ENCODE measurements at places on chromosomes 7 and 10.

GRCh38 chr7:143433759-143434158 is 9.5 kb upstream of the TAS2R60 start:
- no peak for DNase-seq

DNA sequence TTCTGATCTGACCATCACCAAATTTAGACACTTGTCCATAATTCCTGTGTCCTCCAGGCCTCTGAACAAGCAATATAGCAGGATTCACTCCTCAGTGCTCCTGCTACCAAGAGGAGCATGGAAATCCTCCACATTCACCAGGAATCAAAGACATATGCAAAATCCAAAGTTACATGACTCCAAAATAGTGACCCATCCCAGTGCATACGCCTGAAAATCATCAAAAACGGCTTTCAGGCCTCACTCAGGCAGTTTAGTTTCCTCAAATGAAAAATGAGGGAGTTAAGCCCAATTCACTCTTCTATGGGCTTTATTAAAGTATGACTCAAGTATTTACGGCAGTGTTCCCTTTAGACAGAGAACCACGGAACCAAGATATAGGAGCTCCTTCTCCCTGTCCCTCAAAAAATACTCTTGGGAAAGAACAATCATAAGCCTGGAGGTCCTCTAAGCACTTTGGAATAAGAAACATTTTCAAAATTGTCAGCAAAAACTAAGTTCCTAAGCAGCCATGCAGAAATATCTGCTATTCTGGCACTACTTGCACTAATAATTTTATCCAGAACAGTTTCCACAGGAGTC is 240.7 kb downstream of the PARD3 start:
- no peak for DNase-seq

- DNase-seq, result no peak
Measured at GRCh38 chr10:116245156-116245555, 27.9 kb downstream of the GFRA1 start.

DNA sequence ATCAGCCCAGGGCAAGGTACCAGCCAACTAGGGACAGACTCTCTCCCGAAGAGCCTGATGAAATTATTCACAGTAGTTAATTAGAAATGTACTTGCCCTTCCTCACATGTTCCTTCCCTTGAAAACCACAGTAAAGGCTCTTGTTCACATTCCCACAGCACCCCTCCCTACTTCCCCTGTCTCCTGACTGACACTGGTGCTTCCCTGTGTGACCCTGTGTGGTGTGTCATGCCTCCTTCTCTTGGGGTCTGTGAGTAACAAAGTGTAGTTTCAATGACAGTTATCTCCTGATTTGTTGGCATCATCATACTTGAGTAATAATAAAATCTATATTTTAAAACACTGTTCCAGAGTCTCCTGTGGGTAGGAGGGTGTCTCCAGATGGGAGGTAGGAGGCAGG is 209.7 kb downstream of the ABCA13 start:
- DNase-seq, result no peak

- no peak for DNase-seq
Measured at GRCh38 chr7:135159359-135160085, 11.0 kb downstream of the CYREN start.

DNA sequence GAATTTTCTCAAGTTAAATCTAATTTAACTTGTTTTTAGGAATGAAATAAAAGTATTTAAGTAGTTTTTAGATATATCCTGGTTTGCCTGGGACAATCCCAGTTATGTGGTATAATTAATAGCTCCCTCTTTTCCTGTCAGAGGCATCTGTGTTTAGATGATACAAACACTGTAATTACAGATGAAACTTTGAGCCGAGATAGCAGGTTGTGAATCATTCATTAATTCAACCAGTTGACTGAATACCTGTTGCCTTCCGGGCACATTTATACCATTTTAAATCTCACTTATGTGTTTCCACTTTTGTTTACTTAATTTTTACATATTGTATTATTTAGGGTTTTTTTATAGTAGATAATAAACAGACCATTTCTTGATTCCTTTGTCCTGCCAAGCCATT is 82.1 kb upstream of the GATA3 start:
- no peak for DNase-seq

- DNase-seq, result no peak
Measured at GRCh38 chr10:53898532-53898931, 902.5 kb downstream of the PCDH15 start.

- DNase-seq, result no peak
Measured at GRCh38 chr10:2280713-2281300, 543.5 kb upstream of the ADARB2 start.

GRCh38 chr10:49651039-49651835 is 28.2 kb upstream of the C10orf53 start:
- no peak for DNase-seq

DNA sequence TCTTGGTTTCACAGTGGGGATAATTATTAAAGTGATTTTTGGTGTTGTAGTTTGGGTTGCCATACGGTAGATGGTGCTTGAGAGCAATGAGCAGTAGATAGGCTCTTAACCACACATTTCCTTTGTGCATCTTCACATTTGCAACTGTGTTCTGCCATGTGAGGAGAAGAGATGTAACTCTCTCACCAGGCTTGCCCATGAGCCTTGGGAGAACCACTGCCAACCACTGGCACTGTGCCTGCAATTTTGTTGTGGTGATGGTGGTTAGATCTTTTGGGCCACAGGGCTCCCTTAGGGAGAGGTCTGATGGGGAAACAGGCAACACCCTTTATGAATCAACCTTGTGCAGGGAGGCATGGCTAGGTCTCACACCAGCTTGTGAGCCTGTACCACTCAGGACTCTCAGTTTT is 204.3 kb downstream of the CCDC7 start:
- no peak for DNase-seq

DNA sequence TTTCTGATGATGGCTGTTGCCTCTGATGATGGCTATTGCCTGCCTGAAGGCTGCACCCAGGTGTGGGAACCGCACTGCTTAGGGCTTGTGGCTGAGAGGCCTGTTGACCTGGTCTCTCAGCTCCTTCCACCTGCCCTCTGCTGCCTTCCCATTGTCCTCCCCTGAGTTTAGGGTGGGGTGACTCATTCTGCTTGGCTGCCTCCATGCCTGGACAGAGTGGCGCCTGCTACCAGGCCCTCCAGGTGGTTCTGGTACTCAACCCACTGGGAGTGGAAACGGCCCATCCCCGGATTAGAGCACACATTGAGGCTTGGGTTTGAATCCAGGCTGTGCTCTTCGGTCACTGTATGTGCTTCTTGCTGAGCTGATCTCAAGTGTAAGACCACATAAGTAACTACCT is 120.6 kb downstream of the SEM1 start:
- no peak for DNase-seq

DNA sequence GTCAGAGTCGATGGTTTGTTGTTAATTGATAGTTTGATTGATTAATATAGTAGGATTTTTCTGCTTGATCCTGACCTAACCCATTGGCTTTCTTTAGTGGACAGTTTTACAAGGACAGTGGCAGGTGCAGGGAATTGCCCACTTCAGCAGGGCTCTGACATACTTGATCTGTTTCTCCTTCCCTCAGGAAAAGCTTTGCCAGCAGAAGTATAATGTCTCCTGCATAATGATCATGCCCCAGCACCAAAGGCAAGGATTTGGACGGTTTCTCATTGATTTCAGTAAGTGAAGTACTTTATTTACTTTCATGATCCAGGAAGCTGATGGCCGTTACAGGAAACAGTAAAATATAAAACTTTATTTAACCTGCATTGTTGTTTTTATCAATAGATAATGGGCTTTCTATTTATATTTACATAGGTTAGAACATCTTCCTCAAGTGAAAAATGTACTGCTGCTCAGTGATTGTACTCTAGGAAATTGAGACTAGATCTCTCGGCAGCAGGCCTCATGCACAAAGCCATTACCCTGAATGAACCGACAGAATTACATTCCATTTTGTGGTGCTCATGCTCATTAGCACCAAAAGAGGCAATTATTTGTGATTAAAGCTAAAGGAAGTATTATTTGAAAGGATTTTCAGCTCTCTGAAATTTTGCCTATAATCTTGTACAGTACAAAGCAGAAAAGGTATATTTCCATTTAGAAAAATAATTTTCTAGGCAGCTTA is 122.5 kb upstream of the SAMD8 start:
- no peak for DNase-seq

DNA sequence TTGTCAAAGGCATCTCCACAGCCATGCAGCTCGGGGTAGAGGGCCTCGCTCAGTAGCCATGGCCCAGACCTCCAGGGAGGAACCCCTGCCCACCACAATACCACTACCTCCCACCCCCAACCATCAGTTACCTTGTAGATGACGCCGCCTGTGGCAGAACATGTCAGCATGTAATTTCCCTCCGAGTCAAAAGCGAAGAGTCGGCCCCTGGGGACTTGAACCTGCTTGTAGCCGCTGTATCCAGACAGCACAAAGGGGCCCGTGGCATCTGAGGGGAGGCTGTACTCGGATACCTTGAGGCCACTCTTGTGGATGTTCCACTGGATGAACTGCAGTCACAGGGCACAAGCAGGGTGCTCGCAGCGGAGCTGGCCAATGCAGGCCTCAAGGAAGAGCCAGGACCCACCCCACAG is 16.3 kb upstream of the CYREN start:
- no peak for DNase-seq

DNA sequence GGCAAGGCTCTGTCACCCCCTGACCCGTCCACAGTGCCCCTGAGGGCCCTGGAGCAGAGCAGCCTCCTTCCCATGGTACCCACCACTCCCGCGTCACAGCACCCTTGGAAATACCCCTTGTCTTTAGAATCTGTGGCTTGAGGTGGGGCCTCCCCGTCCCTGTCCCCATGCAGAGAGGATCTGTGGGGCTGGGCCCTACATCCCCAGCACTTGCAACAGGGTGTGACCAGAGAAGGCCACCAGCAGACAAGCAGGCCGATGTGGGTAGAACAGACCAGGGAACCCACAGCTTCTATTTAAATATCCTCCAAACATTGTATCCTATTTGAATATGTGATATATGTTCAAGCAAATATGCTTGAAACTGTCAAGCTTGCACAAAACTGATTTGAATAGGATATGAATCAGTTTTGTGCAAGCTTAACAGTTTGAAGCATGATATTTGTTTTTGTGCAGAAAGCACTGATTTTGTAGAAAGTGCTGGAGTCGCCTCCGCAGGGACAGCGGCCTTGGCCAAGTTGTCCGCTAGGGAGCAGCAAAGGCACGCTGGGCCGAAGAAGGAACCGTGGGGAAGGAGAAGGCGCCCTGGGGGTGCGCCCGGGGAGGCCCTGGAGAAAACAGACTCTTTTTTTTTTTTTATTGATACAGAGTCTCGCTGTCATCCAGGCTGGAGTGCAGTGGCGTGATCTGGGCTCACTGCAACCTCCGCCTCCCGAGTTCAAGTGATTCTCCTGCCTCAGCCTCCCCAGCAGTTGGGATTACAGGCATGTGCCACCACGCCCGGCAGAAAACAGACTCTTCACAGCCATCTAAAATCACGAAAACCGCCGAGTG is 2.2 kb downstream of the CFAP46 start:
- no peak for DNase-seq

- DNase-seq, result no peak
Measured at GRCh38 chr7:33904681-33905388, 504 bp upstream of the BMPER start.

DNA sequence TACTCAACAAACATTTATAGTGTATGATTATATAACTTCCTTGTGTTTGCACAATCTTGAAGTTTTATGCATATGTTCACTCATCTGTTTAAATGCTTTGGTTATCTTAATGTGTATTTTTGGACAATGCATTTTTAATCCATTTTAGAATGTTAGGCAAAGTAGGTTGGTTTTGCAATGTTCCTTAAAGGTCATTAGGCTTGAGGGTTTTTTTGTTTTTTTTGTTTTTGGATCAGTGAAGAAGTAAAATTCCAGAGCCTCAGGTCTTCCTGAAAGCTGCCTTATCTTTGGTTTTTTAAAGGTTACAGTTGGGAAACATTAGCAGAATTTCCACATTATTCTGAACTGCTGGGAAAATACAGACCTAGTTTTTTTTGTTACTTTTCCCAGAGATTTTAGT is 12.8 kb downstream of the MDFIC start:
- no peak for DNase-seq

GRCh38 chr10:122293961-122294380 is 22.9 kb downstream of the BTBD16 start:
- no peak for DNase-seq

- DNase-seq, result no peak
Measured at GRCh38 chr7:119963654-119964053, 309.3 kb upstream of the KCND2 start.

DNA sequence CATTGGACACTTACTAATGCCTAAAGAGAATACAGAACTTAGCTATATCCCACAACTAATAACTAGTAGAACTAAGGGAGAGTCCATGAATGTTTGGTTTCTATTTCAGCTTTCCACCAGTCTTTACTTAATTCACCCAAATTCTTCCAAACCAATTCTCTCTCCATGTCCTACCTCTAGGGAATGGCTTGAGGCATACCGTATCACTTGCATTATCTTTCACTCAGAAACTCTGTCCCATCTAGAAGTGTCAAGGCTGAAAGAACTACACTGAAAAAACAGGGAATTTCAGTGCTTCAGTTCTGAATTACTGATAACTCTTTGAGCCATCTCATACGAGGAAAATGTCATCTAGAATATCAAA is 758 bp downstream of the TMEM168 start:
- no peak for DNase-seq

DNA sequence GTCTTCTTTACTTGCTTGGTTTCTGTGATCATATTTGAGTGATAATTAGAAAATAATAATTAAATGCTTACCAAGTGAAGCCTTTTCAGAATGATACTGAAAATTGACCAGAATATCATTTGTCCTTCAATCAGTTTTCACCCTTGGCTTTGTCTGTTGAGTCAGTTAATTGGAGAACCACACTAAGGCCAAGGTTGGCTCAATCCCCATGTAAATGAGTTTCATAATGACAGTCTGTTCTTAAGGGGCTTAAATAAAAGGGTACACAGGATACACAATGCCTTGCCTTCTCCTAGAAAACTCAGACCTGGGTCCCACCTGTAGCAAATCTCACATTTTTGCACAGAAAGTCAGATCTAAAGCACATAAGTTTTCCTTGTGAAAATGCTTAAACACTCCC is 31.3 kb upstream of the EGR2 start:
- no peak for DNase-seq

DNA sequence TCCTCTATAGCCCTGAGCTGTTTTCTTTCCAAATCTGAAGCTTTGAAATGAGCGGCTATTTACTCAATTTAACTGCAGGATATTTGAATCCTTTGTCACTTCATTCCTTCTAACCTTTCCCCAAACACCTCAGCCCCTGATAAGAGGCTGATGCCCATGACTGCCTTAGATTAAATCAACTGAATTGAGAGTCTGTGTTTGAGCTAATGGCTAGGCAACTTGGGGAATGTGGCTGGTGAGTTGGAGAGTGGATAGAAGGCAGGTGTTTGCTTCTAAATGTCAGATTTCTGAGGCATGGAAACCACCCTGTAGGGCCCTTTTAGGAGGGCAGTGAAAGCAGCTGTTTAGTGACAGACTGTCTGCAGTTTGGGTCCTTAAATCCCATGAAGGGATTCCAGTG is 759.9 kb downstream of the LRMDA start:
- no peak for DNase-seq

Data from thoracic aorta (tissue), 2 donors.